Left renal pelvis (tissue), 4 donors: ENCODE measurements at places on chromosomes 12 and 14. TPM values are rescaled to one million over a fixed set of nuclear protein-coding genes. Genes with fewer than 3 reads are reported as not detected.

- DNase-seq = no peak
Measured at GRCh38 chr12:80242321-80242720, 143.0 kb downstream of the OTOGL start.

DNA sequence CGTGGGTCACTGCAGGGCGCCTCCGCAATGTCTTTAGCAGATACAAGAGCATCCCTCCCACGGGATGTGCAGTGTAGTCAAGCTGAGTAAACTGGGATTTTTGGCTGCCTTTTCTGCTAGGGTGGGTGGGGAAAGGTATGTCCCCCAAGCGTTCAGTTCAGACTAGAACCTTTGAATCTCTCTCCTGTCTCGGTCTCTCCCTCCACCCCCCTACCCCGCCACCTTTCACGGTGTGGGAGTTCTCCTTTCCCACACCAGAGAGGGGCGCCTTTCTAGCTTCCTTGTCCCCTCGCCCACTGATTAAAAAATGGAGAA is 525 bp upstream of the FAR2 start:
- DNase-seq = no peak

- DNase-seq = no peak
Measured at GRCh38 chr14:29710015-29710414, 217.6 kb downstream of the PRKD1 start.

DNA sequence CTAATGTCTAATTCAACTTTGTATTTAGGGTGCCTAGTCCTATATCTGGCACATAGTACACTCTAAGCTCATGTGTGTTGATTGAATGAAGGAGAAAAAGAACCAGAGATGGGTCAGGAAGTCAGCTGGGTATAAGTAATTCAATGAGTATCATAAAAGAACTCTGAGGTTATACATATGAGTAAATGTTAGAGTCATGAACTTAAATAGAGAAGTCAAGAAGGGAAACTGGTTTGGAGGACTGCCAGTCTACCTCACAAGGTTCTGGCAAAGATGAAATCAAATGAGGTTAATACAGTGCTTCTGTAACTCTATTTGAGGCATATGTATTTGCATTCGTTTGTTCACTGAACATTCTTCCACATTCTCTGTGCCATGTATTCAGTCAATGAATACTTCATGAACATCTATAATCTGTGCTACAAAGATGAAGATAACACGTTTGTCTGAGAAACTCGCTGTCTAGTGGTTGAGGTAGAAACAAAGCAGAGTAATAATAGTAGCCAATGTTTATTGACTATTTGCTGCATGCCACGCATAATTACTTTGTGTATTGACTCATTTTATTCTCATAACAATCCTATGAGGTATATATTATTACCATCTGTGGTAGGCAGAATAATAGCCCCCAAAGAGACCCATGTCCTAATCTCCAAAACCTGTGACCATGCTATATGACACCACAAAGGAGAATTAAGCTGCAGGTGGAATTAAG is 88.9 kb downstream of the PTGER2 start:
- no peak for DNase-seq

- DNase-seq = no peak
Measured at GRCh38 chr14:77043177-77043983, 14.9 kb upstream of the IRF2BPL start.

- DNase-seq = no peak
Measured at GRCh38 chr12:49277466-49277865, 12.6 kb downstream of the TUBA1C start.

DNA sequence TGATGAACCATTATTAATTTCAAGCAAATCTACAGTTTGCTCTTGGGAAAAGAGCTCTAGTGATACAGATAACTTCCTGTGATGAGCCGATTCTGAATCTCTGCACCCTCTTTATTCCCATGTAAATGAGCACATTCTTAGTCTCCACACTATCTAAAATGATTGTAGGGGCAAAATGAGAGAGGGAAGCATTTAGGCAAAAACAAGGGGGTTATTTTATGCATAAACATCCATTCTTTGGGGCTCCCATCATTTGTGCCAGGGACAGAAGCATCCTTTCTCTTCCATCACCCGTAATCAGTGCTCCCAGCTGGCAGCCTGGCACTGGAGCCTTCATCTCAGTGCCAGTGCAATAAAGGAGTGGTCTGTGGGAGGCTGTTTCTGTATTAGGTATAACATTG is 1.7 kb upstream of the GPD1 start:
- no peak for DNase-seq

DNA sequence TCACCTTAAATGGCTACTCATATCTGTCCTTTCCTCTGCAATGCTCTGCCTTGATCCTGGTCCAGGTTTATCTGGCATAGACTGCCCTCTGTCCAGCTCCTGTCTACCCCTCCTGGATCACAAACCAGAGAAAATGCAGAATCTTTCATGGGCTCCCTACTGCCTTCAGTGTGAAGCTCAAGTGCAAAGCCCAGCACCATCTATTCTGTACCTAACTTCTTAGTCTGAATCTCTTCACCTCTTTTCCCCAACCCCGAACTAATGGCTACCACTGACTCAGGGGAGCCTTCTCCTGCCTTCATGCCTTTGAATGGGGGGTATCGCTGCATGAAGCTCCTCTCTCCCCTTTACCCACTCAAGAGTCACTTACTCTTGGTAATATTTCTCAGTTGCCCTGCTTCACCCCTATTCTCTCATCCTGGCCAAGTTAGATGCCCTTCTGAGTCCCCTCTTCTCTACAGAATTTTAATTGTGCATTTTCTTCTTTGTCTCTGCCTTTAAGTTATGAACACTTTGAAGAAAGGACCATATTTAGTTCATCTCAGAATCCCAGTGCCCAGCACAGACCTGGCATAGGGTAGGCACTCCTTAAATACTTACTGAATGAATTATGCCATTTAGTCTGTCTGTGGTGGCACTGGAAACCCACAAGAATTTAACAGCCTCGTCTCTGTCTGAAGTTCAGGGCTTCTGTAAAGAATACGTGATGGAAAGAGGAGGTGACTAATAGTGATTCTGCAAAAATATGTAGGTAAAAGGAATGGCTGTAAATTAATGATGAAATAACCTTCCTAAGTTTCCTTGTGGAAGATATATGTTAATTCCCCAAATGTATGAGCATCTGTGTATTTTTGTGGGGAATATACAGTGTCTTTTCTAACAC is 191.3 kb upstream of the AMIGO2 start:
- DNase-seq = no peak

- no peak for DNase-seq
Measured at GRCh38 chr14:30194741-30195148, 267.1 kb upstream of the PRKD1 start.

- no peak for DNase-seq
Measured at GRCh38 chr12:126616441-126616840, 1551.2 kb downstream of the AACS start.

DNA sequence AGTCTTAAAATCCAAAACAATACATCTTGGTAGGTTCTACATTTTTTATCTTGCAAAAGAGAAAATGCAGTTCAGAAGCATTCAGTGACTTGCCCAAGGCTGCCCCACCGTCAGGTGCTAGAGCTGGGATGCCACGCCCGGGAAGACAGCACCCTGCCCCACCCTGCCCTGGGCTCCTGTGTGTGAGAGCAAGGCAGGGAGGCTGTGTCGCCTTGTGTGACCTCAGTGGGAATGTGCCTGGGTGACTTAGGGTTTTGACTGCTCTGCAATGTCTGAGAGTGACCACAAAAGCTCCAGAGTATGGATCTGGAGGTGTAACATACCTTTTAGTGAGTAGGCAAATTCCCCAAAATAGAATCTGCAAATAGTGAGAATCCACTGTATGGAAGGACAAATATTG is 60.0 kb downstream of the AACS start:
- no peak for DNase-seq

GRCh38 chr14:33657476-33657875 is 293.4 kb downstream of the EGLN3 start:
- no peak for DNase-seq

DNA sequence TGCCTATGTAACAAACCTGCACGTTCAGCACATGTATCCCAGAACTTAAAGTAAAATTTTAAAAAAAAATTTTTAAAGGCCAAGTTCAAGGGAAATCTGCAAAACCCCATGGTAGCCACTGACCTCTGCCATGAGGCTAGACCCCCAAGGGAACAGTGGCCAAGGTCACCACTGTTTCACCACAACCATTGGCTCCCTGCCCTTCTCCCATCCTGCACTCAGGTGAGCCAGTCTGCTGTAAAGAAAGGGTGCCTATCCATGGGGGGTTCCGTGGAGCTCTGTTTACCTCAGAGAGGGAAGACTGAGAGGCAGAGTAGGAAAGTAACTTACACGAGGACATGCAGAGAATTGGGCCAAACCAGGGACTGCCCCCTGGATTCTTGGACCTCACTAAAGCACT is 38.6 kb downstream of the VWF start:
- no peak for DNase-seq

DNA sequence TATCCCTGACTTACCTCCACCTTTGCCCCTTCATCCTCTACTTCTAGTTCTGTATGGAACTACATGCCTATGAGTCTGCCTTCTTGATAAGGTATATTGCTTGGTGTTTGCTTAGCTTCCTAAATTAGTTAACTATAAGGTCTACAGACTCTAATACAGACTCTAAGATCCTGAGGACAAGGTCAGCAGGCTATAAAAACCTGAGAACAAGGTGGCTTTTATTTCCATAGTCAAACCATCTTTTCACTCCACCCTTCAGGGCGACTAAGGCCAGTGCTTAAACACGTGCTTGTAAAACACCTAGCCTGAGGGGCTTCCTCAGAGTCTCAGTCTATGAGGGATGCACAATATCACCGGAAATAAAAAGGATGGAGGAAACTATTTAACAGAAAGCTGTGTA is 36.1 kb upstream of the COL2A1 start:
- no peak for DNase-seq

- no peak for DNase-seq
Measured at GRCh38 chr14:95476747-95477146, 39.7 kb downstream of the SYNE3 start.

DNA sequence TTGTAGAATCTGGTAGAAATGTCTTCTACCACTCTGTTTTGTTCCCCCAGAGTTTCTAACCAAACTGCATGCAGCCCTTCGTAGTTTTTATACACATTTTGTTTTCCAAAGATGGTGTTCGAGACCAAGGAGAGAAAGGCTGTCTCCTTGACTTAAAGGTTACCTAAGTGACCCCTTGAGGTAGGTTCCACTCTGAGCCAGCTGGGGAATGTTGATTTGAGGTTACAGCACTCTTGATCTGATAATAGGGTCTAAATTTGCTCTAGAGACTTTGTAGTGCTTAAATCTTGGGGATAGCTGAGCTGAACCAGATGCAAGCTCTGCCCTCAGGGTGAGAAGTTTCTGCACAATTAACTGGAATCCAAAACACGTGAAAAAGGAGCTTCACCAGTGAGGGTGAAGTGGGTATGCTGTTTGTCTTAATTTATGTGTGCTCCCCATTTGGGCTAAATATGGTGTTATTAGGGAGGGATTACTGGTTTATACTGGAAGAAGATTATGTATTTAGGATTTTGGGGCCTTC is 3.1 kb downstream of the TMBIM6 start:
- no peak for DNase-seq

GRCh38 chr14:94473666-94474410 is 2.2 kb downstream of the SERPINA9 start:
- no peak for DNase-seq

DNA sequence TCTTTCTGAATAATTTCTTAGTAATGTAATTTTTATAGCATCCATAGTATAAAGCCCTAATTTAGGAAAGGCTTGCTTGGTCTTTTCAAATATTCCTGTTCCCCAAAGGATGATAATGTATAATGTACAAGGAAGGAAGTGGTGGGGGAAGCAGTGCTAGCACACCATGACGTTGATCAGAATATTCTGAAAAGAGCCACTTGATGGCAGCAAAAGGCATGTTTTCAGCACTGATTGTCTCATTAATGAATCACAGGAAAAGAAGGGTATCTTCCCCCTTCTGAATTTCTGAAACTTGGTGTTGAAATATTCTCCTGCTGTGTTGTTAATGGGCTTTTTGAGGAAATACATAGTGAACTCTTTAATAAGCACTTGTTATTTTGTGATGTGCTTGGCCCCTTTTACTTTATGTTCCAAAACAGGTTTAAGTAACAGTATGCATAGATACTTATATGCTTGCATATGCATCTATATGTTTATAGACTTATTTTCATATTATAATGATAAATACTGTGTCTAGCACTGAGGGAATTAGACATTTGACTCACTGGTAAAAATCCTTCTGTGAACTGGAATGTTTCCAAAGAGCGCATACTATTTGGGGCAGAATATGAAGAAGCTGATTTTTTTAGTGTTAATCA is 122.0 kb downstream of the TMEM117 start:
- no peak for DNase-seq

DNA sequence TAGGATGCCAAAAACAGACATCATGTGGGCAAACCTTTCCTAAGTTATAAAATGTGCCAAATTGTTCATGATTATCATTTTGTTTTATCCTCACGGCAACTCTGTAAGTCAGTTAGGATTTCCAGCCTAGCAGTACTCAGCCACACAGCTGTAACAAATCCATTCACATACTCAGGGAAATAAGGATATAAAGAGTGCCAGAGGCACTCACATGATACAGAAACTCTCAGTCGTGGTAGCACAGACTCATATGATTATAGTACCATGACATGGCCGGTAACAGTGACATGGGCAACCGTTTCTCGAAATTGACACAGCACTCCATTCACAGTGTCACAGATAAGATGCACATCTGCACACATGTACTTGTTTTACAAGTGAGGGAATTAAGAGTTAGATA is 344.2 kb downstream of the LRIG3 start:
- no peak for DNase-seq

DNA sequence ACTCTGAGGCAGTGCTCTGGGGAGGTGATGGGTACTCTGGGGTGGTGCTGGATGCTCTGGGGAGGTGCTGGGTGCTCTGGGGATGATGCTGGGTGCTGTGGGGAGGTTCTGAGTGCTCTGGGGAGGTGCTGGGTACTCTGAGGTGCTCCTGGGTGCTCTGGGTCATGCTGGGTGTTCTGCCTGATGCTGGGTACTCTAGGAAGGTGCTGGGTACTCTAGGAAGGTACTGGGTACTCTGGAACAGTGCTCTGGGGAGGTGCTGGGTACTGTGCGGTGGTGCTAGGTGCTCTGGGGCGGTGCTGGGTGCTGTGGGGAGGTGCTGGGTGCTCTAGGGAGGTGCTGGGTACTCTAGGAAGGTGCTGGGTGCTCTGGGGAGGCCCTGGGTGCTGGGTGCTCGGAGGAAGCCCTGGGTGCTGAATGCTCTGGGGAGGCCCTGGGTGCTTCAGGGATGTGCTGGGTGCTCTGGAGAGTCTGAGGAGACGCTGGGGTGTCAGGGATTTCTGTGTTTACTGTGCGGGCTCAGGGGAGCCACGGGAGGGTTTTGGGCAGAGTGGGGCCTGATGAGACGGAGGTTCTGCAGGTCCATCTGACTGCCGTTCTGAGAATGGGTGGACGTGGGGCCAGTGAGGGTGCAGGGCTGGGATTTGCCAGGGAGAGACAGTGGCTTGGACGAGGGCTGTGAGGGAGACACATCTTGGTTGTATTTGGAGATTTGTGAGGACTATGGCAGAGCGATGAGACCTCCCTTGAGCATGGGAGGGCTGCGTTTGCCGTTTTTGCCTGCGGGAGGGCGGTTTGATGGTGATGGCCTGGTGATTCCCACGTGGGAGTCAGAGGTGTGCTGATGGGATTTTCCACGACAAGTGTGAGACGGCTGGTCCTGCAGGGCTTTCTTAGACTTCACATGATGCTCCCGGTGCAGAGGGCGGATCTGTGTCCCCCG is 30.0 kb downstream of the MMP17 start:
- no peak for DNase-seq

TAS2R31 gene
- 0.82 TPM for polyA plus RNA-seq

USP44 gene
- 2.6 TPM for polyA plus RNA-seq

GRIP1 gene
- 21.9 TPM for polyA plus RNA-seq

OTX2 gene
- not detected for polyA plus RNA-seq

GARIN6 gene
- polyA plus RNA-seq = not detected

TMEM119 gene
- polyA plus RNA-seq = 21.7 TPM

COX14 gene
- polyA plus RNA-seq = 51.2 TPM

RDH16 gene
- 1.2 TPM for polyA plus RNA-seq

DDX23 gene
- 104 TPM for polyA plus RNA-seq
